H7 (cell line): ENCODE measurements at places on chromosomes 12 and 14. TPM values are rescaled to one million over a fixed set of nuclear protein-coding genes. Genes with fewer than 3 reads are reported as not detected.
A peak's percentile ranks its signal among the peaks of the same experiment; 100 is the strongest.

DNA sequence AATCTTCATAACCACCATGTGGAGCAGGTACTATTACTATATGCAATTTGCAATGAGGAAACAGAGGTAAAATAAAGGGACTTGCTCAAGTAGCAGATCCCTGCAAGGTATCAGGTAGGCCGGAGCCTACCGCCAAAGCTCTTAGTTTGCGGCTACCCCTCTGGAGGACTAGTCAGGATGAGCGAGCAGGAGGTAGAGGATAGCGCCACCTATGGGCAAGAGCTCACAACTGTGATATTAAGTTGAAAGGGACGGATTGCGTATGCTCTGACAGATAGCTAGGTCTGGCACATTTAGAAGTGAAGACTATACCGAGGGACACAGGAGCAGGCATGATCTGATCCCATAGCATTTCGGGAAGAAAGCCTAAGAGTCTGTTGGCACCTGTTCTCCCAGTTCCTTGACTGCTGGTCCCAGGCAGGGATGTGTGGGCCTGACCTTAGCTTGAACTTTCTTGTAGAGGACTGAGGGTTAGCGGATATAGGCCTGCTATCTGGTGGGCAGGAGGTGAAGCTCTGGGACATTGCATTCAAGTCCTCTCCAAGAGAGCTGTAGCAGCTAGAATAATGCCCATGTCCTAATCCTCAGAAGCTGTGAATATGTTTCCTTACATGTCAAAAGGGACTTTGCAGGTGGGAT lies 48.0 kb downstream of the SLC17A8 start:
- DNase-seq, result peak; percentile 69

DNA sequence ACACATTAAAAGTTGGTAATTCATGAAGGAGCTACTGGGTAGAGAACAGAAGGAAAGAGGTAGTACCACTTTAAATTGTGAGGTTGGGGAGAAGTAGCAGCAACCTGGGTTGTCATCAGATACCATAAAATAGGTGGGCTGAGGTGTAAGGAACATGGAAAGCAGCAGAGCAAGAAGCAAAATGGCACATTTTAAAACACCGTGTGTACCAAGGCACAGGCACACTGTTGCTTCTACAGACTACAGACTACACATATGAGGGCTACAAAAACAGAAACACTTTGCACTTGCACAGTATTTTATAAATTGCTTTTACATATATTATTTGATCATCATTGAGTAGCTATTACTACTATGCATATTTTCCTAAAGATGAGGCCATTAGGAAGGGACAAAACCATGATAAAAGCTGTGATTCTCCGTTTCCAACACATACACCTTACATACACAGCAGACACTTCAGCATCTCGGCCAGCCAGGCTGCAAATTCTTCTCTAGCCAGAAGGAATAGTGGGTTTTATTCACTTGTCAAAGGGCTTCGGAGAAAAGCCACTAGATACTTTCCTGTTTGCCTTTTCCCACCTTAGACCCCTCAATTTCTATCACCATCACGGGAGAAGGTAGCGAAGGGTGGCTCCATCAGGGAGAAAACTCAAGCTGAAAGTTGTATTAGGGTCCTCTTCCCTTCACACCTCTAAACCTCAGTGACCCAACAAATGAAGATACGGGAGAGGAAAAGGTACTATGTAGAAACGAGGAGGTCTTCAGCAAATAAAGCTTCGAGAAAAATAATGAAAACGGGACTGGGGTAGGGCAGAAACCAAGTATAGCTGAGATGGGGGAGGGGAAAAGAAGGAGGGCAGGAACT lies 1.6 kb downstream of the PYM1 start:
- DNase-seq, result no peak

- no peak for DNase-seq
Observed at GRCh38 chr14:72916174-72916573, 10.1 kb upstream of the DCAF4 start.

GRCh38 chr12:104650541-104650940 lies 193.8 kb downstream of the CHST11 start:
- no peak for DNase-seq

DNA sequence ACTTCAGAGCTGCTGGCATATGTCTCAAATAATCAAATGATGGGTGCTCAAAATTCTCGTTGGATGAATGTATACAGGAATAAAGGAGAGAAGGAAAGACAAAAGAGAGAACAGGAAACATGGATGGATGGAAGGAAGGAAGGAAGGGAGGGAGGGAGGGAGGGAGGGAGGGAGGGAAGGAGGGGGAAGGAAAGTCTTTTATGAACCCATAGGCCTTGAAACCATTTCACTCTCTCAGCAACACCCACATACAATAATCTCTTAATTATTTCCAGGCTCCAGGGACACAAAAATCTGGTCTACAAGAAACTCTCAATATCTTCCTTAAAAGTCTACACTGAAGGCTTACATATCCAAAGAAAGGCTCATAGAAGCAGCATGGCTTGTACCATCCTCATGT lies 363.4 kb upstream of the TMPO start:
- no peak for DNase-seq

DNA sequence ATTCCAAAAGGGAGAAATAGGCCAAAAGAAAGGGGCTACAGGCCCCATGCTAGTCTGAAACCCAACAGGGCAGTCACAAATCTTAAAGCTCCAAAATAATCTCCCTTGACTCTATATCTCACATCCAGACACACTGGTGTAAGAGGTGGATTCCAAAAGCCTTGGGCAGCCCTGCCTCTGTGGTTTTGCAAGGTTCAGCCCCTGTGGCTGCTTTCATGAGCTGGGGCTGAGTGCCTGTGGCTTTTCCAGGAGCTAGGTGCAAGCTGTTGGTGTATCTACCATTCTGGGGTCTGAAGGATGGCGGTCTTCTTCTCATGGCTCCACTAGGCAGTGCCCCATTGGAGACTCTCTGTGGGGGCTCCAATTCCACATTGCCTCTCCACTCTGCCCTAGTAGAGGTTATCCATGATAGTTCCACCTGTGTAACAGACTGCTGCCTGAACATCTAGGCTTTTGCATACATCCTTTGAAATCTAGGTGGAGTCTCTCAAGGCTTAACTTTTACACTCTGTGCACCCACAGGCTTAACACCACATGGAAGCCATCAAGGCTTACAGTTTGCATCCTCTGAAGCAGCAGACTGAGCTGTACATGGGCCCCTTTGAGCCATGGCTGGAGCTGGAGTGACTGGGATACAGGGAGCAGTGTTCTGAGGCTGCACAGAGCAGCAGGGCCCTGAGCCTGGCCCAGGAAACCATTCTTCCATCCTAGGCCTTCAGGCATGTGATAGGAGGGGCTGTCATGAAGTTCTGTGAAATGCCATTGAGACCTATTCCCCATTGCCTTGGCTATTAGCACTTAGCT lies 66.5 kb upstream of the ABCD2 start:
- DNase-seq, result no peak

DNA sequence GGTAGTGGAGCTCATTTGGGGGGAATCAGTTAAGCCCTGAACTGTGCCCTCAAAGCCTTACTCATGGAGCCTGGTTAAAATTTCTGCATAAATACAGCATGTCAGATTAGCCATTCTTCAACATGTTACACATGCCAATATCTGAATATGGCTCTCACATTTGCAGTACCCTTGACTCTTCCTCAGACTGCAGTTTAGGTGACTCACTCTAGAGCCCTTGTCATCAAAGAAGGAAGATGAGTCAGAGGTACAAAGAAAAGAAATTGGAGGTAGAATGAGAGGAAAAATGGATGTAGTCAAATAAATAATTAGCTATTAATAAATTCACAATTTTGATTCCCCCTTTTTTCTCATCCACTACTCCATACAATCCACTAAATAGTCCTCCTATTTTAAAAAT lies 23.6 kb upstream of the OR4K2 start:
- DNase-seq, result no peak

- peak; percentile 88 for DNase-seq
Observed at GRCh38 chr14:74501135-74501614, 7.6 kb downstream of the ISCA2 start.

- no peak for DNase-seq
Observed at GRCh38 chr14:80419345-80419744, 208.0 kb upstream of the DIO2 start.

DNA sequence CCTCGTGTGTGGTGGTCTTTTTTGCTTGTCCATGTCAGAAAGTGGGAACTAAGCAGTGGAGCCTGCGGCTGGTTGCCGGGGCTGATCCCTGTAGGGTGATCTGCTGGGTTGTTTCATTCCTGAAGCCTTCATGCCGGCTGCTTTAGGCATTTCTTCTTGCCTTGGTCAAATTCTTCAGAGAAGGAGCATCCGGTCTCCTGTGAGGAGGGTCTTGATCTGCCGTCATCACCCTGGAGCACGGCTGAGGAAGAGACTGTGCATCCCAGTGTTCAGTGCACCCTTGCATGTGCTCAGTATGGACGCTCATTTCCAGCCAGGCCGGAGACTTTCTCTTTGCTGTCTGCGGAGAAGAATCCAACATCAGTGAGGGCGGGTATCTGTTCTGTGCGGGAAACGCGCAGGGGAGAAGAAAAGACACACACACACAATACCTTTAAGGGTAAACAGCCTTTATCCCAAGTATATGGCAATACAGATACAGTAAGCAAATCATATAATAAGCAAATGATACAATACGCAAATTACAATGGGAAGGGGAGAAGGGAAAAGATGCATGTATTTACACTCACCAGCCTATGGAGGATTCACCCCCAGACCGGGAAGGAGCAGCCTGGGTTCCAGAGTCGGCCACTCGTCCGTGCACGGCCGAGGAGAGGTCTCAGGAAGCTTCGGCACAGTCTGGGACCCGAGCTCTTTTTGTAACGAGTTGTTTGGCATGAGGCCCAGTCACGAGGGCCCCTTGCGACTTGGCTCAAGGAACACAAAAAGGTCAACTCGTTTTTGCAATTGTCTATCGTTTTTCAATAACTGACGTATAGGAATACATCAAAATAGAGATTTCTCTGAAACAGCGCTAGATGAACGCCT lies 1366.8 kb upstream of the TMEM132C start:
- DNase-seq, result no peak

DNA sequence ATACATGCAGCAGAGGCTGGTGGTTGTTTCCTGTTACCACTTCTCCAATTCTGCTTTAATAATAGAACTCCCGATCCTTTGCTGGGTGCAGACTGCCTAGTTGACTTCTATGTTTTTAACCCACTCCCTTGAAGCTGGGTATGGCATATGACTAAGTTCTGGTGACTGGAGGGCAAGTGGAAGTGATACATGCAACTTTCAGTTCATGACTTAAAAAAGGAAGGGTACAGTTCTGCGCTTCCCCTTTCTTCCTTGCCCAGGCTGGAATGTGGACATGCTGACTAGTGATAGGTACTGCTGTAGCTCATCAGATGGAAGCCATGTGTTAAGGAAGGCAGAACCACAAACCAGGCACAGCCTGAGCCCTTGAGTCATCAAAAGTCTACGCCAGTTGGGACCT lies 2.4 kb upstream of the A2M start:
- DNase-seq, result no peak

DNA sequence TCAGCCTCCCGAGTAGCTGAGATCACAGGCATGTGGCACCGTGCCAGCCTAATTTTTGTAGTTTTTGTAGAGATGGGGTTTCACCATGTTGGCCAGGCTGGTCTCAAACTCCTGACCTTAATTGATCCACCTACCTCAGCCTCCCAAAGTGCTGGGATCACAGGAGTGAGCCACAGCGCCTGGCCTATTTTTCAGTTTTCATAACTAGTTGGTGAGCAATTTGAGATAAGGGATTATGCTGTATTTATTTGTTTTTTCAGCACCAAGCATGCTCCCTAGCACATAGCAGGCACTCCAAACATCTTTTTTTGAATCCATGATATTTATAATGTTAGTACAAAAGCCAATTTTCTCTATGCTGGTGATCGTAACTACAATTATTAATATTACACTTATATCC lies 541.2 kb downstream of the SNAPC1 start:
- no peak for DNase-seq

DNA sequence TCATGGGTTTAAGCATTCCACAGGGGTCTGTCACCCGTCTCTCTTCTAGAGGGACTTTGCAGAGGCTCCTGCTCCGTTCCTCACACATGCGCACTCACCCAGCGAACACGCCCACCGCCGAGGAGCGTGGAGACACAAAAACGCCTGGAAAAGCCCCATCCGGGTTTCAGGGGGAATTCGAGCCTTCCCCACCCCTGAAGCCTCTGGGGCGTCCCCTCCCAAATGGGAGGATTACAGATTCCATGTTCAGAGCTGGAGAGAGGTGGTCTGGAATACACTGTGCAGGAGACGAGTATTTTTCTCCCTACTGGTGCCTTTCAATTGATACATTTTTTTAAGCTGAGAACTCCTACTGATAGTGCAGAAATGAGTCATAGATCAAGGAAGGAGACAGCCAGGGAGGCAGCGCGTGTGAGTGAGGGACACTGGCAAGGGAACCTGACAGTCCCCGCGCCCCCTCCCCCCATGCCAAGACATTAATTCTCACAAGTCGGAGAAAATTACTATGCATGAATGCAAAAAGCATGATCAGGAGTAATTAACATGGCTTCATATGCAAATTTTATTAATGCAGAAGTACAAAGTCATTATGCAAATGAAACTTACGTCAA lies 36.9 kb downstream of the BCL11B start:
- peak; percentile 84 for DNase-seq

GRCh38 chr12:1639538-1639937 lies 10.5 kb downstream of the WNT5B start:
- peak; percentile 53 for DNase-seq

ARG2 gene
- total RNA-seq, result 32.1 and 40.9 TPM in 2 replicates

FSCB gene
- total RNA-seq, result not detected in 2 replicates

CDCA3 gene
- total RNA-seq, result 85.6 and 115 TPM in 2 replicates

TSPAN8 gene
- not detected in 2 replicates for total RNA-seq

OR6C2 gene
- not detected in 2 replicates for total RNA-seq

LHX5 gene
- 0.07 and 0.85 TPM in 2 replicates for total RNA-seq

FGF6 gene
- total RNA-seq, result not detected in 2 replicates

SIX1 gene
- total RNA-seq, result 0.07 TPM in 1 of 2 replicates, not detected in the other

DEPDC4 gene
- total RNA-seq, result 2.9 and 5.3 TPM in 2 replicates

AJUBA gene
- 27.0 and 27.5 TPM in 2 replicates for total RNA-seq
